Liver (tissue), 10 donors: ENCODE measurements at places on chromosomes 5 and 9.

- peak; percentile 50 for DNase-seq
These were observed 1.1 kb upstream of the NTRK2 start for GRCh38 chr9:84668196-84669012.

DNA sequence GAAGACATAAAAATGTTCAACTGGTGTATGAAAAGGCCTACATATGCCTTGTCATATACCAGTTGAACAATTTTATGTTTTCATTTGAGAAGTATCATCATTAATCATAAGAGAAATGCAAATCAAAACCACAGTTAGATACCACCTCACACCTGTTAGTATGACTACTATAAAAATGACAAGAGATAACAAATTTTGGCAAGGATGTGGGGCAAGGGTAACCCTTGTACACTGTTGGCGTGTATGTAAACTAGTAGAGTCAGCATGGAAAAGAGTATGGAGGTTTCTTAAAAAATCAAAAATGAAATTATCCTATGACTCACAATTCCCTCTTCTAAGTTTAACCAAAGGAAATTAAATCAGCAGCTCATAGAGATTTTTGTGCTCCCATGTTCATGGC, 250.4 kb upstream of the ST8SIA4 start:
- no peak for DNase-seq

DNA sequence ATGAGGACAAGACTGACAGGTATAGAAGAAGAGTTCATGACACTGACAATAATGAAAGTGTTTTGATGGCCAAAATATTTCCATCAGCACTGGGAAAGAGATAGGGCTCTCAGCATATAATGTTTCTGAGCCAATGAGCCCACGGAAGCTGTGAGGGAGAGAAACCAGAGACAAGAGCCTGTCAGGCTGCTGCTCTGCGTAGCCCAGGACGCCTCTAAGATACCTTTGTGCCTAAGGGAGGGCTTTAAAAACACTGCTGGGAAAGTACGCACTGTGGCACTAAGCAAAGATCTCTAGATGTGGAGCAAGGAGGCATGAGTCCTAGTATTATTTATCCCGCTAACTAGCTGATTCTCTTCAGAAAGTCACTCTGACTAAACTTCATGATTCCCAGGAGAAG, 11.0 kb upstream of the ELAVL2 start:
- no peak for DNase-seq

DNA sequence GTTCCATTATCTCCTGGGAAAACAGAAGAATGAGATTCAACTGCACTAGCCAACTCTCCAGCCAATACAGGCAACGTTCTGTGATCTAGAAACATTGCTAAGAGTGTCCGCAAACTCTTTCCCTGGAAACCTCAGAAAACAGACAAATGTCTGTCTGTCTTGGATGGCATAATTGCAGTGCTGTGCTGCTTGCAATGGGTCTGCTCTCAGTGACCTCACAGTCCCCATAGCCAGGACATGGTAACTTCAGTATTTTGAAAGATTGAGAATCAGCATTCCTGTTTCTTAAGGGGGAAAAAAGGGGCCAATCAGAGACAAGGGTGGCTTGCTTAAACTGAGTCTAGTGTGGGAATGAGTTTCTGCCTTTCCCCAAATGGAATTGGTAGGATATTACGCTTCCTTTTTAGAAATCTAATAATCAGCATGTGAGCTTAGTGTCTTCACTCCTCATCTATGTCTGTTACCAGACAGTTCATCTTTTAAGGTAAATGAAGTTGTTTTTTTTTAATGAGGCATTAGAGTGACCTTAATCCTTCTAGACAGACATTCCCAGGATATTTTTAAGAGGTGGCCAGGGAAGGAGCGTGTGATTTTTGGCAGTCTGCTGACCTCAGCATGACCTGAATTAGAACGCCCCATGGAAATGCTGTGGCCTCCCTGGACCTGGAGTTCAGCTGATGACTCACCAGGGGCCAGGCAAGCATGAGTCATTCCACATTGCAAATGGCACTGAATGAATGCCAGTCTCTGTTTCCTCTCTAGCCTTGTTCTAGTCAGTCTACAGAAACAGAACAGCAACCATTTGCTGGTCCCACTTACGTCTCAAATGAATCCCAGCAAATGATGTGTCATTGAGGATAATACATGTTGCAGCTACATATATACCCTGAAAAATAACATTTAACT, 210.2 kb upstream of the ACTBL2 start:
- no peak for DNase-seq

- no peak for DNase-seq
These were observed 66.7 kb downstream of the SMIM23 start for GRCh38 chr5:171852255-171852681.

GRCh38 chr9:98202252-98202651, 9.8 kb upstream of the CORO2A start:
- no peak for DNase-seq

- no peak for DNase-seq
These were observed 13.0 kb upstream of the OSMR start for GRCh38 chr5:38832810-38833209.

GRCh38 chr9:126971261-126971660, 56.7 kb downstream of the RALGPS1 start:
- no peak for DNase-seq
